CD4-positive, CD25-positive, alpha-beta regulatory T cell (primary cell): ENCODE measurements at places on chromosomes 7 and 10. TPM values are rescaled to one million over a fixed set of nuclear protein-coding genes. Genes with fewer than 3 reads are reported as not detected.

- H3K27ac ChIP-seq = no peak overlapping the region
- H3K36me3 ChIP-seq = no peaks in the 10 kb centered on the region
- no peak for DNase-seq
- H3K27me3 ChIP-seq = peaks cover 2% of the 10 kb centered on the region
- H3K4me1 ChIP-seq = no peaks in the 10 kb centered on the region
Measured at GRCh38 chr10:70656489-70656888, 15.8 kb upstream of the ADAMTS14 start.

- no peak overlapping the region for H3K4me3 ChIP-seq
- peaks cover 4% of the 10 kb centered on the region for H3K4me1 ChIP-seq
- H3K27ac ChIP-seq = no peak overlapping the region
- no peaks in the 10 kb centered on the region for H3K27me3 ChIP-seq
- DNase-seq = no peak
Measured at GRCh38 chr7:36633377-36633776, 90.9 kb downstream of the AOAH start.

SPDYE16 gene
- 2.9 TPM for total RNA-seq

DNA sequence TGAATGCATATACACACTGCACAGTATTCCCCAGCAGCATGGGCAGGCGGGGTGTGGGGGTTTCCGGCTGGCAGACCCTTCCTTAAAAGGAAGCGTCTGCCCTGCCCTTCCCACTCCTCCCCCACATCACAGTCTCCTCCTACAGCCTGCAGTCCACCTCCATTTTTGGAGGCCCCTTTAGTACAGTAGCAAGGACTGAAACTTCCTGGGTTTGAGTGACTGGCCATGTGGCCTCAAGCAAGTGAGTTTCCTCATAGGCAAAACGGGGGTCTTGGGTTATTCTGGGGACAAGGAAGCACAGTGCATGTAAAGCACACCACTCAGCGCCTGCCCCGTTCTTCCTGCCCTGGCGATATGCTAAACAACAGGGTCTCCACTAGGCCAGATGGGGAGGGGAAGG, 62.1 kb upstream of the COL13A1 start:
- H3K27me3 ChIP-seq = no peaks in the 10 kb centered on the region
- no peak overlapping the region for H3K4me3 ChIP-seq
- no peak for DNase-seq
- H3K4me1 ChIP-seq = no peaks in the 10 kb centered on the region

LRRD1 gene
- 0.44 TPM for total RNA-seq

OR6B1 gene
- total RNA-seq = not detected

PNLIP gene
- total RNA-seq = not detected

SDK1 gene
- total RNA-seq = 0.47 TPM

GRCh38 chr7:90384433-90384832, 18.8 kb upstream of the CLDN12 start:
- H3K4me3 ChIP-seq = no peak overlapping the region
- H3K27ac ChIP-seq = no peak overlapping the region
- H3K36me3 ChIP-seq = peaks cover 73% of the 10 kb centered on the region
- DNase-seq = no peak

GRCh38 chr7:46908770-46909169, 673.1 kb downstream of the TNS3 start:
- no peak overlapping the region for H3K4me3 ChIP-seq
- no peak overlapping the region for H3K27ac ChIP-seq
- no peak for DNase-seq
- no peaks in the 10 kb centered on the region for H3K36me3 ChIP-seq
